ENCODE measurements at places on chromosomes 6 and 20.

DNA sequence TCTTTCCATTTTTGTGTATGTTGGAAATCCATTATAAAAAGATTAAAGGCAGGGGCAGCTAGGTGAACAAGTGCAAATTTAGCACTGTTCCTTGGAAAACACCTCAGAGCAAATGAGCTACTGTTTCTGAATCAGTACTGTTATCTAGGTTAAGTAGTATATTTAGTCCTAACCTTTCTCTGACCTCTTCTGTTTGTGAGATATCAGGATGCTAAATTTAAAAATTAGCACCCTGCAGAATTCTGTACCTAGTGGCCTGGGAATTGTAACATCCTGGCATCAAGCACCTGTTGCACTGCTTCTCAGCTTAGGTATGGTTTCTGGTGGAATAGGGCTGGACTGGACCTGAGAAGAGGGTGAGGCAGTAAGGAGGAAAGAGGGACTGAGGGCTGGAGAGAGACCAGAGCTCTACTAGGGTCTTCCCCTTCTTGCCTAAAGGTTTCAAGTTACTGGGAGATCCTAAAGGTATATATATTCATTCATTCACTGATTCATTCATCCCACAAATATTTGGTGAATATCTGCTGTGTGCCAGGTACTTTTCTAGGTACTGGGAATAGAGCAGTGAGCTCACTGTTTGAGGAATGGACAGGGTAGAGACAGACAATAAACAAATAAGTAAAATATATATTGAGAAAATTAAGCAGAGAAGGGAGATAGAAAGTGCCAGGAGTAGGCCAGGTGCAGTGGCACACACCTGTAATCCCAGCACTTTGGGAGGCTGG is 5.2 kb downstream of the ZNF76 start:
- no peak for DNase-seq

DNA sequence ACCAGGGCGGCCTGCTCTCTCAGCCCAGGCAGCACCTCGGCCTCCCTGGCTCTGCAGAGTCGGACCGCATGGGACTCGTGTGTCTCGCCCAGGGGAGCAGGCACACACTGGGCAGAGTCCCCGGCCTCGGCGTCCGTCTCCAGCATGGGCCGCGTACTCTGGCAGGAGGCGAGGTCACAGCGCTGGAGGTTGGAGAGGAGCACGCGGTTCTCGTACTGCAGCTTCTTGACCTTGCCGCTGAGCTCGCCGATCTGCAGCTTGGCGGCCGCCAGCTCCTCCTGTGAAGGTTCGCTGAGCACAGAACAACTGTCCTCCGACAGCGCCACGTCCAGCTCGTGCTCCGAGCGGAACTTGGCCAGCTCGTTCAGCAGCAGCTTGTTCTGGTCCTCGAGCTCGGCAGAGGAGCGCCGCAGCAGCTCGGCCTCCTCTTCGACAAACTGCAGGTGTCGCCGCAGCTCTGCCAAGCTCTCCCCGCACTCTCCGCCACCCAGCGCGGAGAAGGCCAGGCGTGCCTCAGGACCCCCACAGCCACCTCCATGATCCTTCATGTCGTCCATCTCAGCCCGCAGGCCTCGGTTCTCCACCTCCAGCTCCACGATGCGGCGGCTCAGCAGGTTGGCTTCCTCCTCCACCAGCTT is 42.0 kb upstream of the DSN1 start:
- DNase-seq = no peak

GRCh38 chr20:18669241-18670019 is 81.6 kb downstream of the DTD1 start:
- DNase-seq = peak; percentile 67

DNA sequence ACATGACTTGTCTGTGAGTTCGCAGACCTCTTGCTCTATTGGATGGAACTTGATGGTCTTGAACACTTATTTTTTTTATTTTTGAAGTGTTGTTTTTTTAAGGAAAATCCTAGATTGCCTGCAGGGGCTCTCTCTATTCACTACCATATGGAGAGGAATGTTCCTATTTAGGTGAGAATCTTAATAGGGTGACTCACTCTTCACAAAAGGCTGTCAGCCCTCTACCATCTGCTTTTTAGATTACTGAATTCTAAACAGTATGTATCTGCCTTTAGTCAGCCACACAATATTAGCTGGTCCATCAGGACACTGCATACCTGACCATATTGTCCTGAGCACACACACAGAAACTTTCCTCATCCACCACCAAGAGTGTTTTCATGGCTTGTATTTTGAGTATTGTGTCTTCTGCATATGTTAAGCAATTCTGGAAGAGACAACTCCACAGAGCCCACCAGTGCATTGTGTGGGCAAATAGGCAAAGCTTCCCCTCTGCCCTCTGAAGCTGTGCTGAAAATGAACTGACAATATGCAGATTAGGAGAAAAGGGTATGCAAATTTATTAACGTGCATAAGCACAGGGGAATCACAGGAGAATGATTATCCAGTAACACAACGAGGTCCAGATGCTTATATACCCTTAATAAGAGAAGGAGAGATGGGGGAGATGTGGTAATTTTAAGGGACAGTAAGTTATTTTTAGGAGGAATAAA is 6.6 kb upstream of the BTBD9 start:
- DNase-seq = peak; percentile 24

GRCh38 chr6:52728394-52728793 is 34.9 kb downstream of the GSTA2 start:
- DNase-seq = no peak

- DNase-seq = no peak
These were observed 320.5 kb downstream of the DHX35 start for GRCh38 chr20:39282619-39283092.

GRCh38 chr6:84425971-84426705 is 198.7 kb upstream of the CEP162 start:
- DNase-seq = peak; percentile 42

DNA sequence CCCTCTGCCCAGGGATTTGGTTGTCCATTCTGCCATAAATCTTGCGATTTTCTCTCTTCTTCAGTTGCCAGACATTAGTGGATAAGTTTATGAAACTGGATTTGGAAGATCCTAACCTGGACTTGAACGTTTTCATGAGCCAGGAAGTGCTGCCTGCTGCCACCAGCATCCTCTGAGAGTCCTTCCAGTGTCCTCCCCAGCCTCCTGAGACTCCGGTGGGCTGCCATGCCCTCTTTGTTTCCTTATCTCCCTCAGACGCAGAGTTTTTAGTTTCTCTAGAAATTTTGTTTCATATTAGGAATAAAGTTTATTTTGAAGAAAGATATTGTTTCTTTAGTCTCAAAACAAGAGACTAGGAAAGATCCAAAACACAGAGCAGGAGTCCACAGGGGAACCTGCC is at the start of gene SAPCD1:
Gene SAPCD1 (plus strand): TSS at position 301 of the 400 bp plus-strand sequence. CDS start 399 bp downstream, outside the sequence.
- DNase-seq = no peak

Data from choroid plexus epithelial cell (primary cell).